Kasumi-1 (cell line): ENCODE measurements at places on chromosomes 11 and 22.

DNA sequence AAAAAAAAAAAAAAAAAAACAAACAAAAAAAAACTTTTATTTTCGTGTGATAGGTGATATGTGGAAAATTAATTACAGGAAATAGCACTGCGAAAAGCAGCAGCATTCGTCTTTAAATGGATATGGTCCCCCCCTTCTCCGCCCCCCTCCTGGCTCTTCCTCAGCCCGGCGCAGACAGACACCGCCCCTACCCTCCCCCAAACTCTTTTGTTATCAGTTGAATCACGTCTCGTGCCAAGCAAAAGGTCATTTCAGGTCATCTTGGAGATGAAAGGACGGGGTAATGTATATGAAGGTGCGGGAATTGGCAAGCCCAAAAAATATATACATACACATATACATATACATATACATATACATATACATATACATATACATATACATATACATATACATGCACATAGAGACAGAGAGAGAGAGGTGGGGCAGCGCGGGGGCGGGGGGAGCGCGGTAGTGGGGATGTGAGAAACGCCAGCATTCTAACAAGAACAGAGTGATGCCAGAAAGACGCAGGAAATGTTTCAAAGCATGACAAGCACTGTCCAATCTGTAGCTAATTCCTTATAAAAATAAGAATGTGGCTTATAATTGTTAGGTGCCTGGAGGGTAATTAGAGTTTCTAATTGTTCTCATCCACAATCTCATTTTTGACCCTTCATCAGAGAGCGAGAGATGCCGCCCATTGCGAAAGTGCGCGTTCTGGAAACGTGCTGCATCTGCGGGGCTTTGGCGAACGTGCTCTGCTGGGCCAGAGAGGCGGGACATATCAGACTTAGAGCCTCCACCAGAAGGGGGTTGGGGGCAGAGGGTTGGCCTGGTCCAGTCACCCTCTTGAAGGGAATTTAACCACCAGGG, 214.5 kb upstream of the UBASH3B start:
- DNase-seq, result no peak

DNA sequence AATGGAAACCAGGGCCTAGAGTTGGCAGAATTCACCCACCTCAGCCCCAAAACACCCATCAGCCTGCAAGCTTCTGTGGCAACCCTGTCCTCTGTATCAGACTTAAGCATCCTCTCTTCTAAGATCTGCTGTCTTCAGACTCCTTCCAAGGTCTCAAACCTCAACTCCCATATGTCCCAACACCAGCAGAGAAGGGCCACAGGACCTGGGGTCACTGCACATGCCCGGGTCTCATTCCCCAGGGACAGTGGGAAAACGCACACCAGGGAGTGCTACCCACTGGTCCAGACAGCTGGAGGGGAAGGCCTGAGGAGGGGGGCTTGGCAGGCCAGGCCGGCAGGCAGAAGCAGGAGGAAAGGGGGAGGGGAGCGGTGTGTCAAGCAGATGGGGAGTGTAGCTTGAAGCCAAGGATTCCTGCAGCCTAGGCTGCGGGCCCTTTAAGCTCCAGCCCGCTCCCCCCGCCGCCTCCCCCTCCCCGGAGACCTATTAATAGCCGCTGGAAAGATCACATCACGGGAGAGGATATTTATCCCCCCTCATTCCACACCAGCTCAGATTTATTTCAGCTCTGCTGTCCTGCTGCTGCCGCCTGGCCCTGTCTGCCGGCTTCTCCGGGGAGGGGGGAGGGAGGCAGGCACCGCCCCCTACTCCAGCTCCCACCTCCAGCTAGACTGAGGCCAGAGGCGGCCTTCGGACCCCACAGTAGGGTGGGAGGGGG, 16.7 kb downstream of the BCL9L start:
- DNase-seq, result no peak

DNA sequence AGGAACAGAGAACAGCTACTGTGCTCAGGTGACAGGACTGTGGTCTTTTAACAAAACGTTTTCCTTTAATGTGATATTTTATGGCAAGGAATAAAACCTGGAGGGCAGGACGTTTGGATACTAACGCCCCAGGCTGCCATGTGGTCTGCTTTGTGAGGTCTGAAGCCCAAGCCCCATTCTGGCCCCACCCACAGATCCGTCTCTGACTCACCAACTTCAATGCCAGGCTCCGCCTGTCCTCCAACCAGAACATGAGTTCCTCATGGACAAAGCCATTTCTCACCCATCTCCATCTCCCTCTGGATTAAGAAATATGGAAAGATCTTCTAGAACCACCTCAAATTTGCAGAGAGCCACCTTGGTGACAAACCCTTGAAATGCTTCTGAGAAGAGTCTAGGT, 148.8 kb downstream of the CRYBB2 start:
- DNase-seq, result no peak

DNA sequence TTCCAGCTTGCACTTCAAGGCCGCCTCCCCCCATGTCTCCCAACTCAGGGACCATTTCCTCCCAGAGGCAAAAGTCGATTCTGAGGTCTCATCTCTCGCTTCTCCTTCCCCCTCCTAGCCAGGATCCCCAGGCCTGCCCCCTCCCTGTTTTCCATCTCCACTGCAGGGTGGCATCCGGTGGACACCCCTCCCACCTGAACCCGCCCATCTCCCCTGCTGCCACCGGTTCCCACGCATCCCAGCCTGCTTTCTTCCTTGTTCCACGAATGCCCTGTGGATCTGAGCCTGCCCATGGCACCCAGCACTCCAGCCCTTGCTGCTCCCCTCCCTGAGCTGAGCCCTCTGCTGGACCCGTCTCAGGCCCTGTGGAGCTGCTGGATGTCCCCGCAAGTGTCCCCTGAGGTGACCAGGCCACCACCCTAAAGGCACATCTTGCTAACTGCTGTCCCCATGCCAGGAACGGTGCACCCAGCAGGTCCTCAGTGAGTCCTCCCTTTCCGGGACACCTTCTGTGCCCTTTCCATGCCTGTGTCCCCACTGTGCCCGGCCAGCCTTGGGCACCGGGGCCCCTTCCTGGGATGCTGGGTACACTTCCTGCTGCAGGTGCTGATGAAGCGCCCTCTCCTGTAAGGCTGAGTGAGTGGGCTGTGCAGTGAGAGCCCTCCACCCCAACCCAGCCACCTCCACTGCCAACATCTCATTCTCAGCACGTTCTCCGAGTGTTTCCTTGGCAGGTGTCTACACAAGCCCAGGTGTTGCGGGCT, 936 bp downstream of the IL17REL start:
- no peak for DNase-seq

- no peak for DNase-seq
Observed at GRCh38 chr22:35888181-35888870, 140.3 kb downstream of the RBFOX2 start.

GRCh38 chr11:1908618-1909017, 10.9 kb upstream of the TNNT3 start:
- DNase-seq, result no peak

- no peak for DNase-seq
Observed at GRCh38 chr22:18032455-18033101, 8.2 kb upstream of the MICAL3 start.

DNA sequence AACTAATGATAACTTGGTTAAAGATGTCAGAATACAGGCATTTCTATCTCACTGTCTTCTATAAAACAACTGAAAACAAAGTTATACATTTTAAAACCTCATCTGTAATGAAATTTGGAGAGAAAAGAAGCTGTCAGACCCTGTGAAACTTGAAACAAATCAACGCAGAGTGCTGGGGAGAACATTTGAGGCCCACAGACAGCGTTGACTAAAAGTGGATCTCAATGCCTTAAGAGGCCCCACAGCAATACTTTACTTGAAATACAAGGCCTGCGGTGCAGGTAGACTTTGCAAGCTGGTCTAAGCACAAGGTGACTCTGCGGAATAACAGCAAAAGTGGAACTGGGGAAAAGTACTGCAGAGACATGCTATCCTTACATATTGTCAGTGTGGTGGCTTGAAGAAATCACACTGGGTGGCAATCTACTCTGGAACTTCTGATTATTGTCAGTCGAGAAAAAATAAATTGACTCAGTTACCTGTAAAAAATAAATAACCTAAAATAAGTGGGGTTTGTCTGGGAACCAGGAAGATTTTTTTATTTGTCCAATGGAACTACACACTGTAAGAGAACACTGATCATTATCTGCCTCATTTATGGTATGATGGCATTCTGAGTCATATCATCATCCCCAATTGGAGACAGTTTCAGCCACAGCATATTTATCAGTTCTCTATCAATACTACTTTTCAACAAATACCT, 138.9 kb downstream of the LUZP2 start:
- DNase-seq, result no peak

DNA sequence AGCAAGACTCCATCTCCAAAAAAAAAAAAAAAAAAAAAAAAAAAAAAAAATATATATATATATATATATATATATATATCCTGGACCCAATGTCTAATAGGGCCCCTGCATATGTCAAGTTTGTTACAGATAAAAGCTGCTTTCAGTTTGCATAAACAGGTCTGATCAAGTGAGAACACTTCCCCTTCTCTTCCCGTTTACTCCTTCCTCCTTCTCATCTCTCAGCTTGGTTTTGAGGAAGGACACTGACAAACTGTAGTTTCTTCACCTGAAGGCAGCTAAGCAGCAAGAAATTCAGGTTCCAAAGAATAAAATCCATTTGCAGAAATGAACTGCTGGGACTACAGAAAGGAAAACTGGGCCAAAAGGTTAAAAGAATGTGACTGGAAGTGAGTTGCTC, 11.7 kb downstream of the THOC5 start:
- DNase-seq, result peak; percentile 68

GRCh38 chr11:131549099-131549498, 178.7 kb downstream of the NTM start:
- no peak for DNase-seq

DNA sequence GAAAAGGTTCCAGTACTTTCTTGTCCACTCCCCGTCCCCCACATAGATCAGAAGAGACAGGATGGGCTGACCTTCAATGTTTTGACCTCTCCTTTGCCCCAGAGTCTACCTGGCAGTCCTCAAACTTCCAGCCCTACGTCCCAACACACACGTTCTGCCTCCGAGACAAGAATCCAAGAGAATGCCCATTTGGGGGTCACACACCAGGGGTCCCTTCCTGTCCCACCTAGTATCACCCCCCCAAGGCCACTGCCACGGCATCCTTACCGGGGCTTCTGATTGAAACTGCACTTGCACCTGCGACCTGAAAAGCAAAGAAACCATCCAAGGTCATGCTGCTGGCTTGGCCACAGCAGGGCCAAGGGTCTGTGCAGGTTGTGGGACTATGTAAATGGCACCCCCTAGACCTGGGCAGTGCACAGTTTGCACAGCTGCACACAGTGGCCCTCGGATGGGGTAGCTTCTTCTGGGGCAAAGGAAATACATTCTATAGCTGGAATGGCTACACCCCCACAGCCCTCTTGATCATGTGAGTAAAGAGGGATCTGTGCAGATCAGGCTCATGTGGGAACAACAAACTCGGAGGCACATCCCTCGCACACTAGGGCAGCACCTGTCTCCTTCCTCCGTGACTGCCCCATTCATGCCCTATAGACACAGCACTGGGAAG, 16.5 kb upstream of the FXYD2 start:
- no peak for DNase-seq
